Bronchial epithelial cell (primary cell): ENCODE measurements at places on chromosomes 11 and 22. TPM values are rescaled to one million over a fixed set of nuclear protein-coding genes. Genes with fewer than 3 reads are reported as not detected.

- DNase-seq: peak; percentile 8
These were observed 36.4 kb downstream of the PIK3C2A start for GRCh38 chr11:17171343-17171742.

- no peak for DNase-seq
These were observed 190.8 kb downstream of the DSCAML1 start for GRCh38 chr11:117606211-117606610.

Gene CD3D
- total RNA-seq: not detected in 2 replicates

Gene ART1
- not detected in 2 replicates for total RNA-seq

Gene TLCD5
- 1.7 and 1.8 TPM in 2 replicates for total RNA-seq
